Stimulated activated CD4-positive, alpha-beta T cell treated with anti-CD3 and anti-CD28 coated beads, Interleukin-2, amount 100 ng/mL, for 4 hours (primary cell): ENCODE measurements at places on chromosomes 3 and 15.

DNA sequence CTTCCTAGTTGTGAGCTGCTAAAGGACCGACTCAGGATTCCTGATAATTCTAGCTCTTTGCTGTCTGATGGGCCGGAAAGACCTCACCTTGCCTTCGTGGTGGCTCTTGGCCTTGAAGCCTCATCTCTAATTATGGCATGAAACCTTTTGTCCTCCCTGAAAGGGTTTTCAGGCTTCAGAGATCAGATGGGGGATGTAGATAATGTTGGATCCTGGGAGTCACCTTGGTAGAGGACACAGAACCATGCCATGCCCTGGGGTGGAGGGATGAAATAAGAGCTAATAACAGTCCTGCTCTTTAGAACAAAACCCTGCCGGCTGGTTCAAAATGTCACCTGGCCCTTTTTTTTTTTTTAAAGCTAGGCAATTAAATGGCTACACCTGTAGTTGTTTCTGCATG, 50.8 kb upstream of the SYN2 start:
- no peak for DNase-seq

DNA sequence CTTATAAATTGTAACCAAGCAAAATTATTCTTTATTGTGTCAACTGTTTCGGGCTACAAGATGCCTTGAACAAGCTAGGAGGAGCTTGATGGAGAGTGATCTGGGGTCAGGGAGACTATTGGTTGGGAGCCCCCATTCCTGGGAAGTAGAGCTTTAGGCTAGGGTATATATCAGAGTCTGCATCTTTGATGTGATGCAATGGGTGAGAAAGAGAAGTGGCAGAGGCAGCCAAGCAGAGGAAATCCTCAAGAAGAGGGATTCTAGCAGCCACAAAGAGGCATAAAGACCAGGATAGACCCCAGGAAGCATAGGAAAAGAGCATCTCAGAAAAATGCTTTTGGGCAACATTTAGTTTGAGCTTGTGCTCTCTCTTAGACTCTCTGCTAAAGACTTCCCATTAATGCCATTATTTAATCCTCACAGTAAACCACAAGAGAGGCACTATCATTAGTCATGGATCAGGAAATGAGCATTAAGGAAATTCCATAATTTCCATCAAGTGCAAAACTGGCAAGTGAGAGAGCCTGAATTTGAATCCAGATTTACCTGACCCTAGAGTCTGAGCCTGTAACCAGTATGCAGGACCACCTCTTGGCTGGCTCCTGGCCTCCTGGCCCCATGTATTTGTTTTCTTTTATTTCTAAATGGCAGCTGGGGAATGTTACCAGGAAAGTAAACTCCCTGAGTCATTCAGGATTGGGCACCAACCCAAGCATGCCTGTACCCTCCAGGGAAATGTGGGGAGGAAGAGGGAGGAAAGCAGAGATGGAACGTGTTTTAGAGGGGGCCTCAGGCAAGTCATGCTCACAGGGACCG, 118.7 kb downstream of the RPL22L1 start:
- no peak for DNase-seq

- DNase-seq = no peak
These were observed 1.3 kb downstream of the SMC4 start for GRCh38 chr3:160400702-160401150.

GRCh38 chr15:69719527-69720240, 267.1 kb downstream of the RPLP1 start:
- peak; percentile 44 for DNase-seq

GRCh38 chr3:29486096-29486495, 205.2 kb downstream of the RBMS3 start:
- no peak for DNase-seq

- no peak for DNase-seq
These were observed 54.6 kb upstream of the STXBP5L start for GRCh38 chr3:120853416-120853815.

GRCh38 chr3:133937756-133938601, 42.3 kb upstream of the RAB6B start:
- no peak for DNase-seq
